Bronchial epithelial cell (primary cell): ENCODE measurements at places on chromosomes 3 and 15. TPM values are rescaled to one million over a fixed set of nuclear protein-coding genes. Genes with fewer than 3 reads are reported as not detected.

PIGZ gene
- 1.6 and 1.7 TPM in 2 replicates for total RNA-seq

LDHAL6B gene
- total RNA-seq = not detected in 2 replicates

RLBP1 gene
- total RNA-seq = not detected in 2 replicates

HYAL3 gene
- total RNA-seq = 6.6 and 6.8 TPM in 2 replicates

ADGRG7 gene
- total RNA-seq = under 0.01 TPM in 1 of 2 replicates, not detected in the other

REC114 gene
- not detected in 2 replicates for total RNA-seq

COLQ gene
- under 0.01 and 0.38 TPM in 2 replicates for total RNA-seq

CP gene
- total RNA-seq = 0.13 TPM in 1 of 2 replicates, not detected in the other

KCNMB3 gene
- total RNA-seq = 0.38 and 1.1 TPM in 2 replicates

DUOXA2 gene
- 0.13 TPM in 1 of 2 replicates, not detected in the other for total RNA-seq

ARGFX gene
- not detected in 2 replicates for total RNA-seq

HIGD2B gene
- total RNA-seq = 0.13 TPM in 1 of 2 replicates, not detected in the other

RHCG gene
- total RNA-seq = 247 and 322 TPM in 2 replicates

EFCAB12 gene
- not detected in 2 replicates for total RNA-seq

TM4SF4 gene
- not detected in 2 replicates for total RNA-seq

GASK1A gene
- total RNA-seq = 0.77 and 1.1 TPM in 2 replicates

PATL2 gene
- 0.13 TPM in 1 of 2 replicates, not detected in the other for total RNA-seq

CCR9 gene
- not detected in 2 replicates for total RNA-seq

MYL3 gene
- not detected in 2 replicates for total RNA-seq

SLC15A2 gene
- total RNA-seq = 2.6 and 2.8 TPM in 2 replicates

GAP43 gene
- total RNA-seq = not detected in 2 replicates

STRA6 gene
- total RNA-seq = 0.26 TPM in 2 replicates

PRKCD gene
- 3.9 and 5.5 TPM in 2 replicates for total RNA-seq

MESP2 gene
- 0.13 and 0.26 TPM in 2 replicates for total RNA-seq

SLC9A9 gene
- 1.3 and 1.4 TPM in 2 replicates for total RNA-seq

ZKSCAN7 gene
- 2.2 and 2.9 TPM in 2 replicates for total RNA-seq

NPAP1 gene
- not detected in 2 replicates for total RNA-seq

TM4SF1 gene
- total RNA-seq = 23.2 and 63.9 TPM in 2 replicates

IFT80 gene
- total RNA-seq = 16.5 and 16.8 TPM in 2 replicates

ITIH4 gene
- 0.26 and 1.8 TPM in 2 replicates for total RNA-seq

DNAH12 gene
- under 0.01 and 0.13 TPM in 2 replicates for total RNA-seq

PLIN1 gene
- total RNA-seq = under 0.01 and 0.51 TPM in 2 replicates

SERPINI2 gene
- not detected in 2 replicates for total RNA-seq

KLF15 gene
- total RNA-seq = 0.26 and 3.4 TPM in 2 replicates

ZNF80 gene
- total RNA-seq = not detected in 2 replicates
